RCC 7860 (cell line): ENCODE measurements at places on chromosomes 3 and 15.

GRCh38 chr15:43775411-43775965 is 1.3 kb downstream of the ELL3 start:
- peak; percentile 66 for DNase-seq

DNA sequence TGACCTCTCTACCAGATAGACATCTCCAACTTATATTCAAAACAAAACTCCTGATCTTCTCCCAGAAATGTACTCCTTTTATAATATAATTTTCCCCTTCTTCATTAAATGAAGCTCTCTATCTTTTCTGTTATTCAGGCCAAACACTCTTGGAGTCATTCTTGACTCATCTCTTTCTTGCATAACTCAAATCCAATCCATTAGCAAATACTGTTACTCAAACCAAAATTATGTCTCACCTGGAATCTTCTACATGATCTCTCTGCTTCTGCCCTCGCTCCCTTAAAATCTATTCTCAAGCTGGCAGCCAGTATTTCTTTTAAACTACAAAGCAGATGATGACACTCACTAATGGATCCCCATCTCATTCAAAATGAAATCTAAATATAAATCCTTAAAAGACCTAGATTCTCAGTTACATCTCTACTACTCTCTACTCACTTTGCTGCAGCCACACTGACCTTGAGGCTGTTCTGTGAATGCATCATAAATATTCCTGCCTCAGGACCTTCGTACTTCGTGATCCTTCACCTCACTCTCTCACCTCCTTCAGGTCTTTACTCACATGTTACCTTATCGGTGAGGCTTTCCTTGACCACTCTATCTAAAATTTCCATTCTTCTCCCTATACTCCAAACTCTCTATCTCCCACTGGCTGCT is 160.9 kb downstream of the TBC1D5 start:
- no peak for DNase-seq

DNA sequence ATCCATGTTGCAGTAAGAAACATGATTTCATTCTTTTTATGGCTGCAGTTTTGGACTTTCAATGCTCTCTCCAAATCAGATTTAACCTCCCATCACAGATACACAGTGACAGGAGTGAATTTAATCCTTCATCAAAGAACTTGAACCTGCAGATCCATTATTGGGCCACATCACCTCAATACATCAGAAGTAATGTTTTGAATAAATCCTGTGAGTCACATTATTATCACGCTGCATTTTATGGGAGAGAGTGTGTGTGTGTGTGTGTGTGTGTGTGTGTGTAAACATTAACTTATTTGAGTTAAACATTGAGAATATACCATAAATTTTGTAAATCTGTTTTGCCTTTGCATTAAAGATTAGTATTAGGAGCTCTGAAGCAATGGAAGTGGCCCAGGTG is 316.7 kb downstream of the FOXP1 start:
- no peak for DNase-seq

- DNase-seq, result no peak
These were observed 666.7 kb upstream of the CADM2 start for GRCh38 chr3:84292128-84292527.

DNA sequence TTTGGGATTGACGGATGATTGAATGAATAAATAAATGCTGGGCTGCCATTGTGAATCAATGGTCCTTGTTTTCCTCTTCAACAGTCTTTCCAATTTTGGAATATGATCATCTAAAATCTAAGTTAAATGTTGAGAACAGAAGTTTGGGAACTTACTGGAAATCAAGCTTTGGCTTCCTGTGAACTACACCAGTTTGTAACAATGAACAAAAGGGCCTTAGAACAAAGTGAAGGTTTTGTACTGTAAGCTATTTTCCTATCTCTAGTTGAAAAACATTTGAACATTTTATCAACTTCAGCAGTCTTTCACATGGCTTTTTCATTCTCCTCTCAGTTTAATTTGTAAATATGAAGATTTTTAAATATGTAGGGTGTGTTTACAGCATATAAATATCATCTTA is 66.3 kb downstream of the RUBCN start:
- no peak for DNase-seq

DNA sequence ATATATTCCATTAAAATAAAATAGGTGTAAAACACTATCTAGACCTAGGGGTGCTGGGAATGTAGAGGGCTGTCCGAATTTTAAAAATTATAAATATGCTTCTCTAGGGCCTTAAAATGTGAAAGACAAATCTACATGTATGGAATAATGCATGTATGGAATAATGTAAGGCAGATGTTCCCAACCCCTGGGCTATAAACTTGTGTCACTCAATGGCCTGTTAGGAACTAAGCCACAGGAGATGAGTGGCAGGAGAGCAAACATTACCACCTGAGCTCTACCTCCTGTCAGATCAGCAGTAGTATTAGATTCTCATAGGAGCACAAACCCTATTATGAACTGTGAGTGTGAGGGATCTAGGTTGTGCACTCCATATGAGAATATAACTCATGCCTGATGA is 482.6 kb upstream of the TGFBR2 start:
- DNase-seq, result no peak

- DNase-seq, result peak; percentile 85
These were observed 24.6 kb upstream of the RSL24D1 start for GRCh38 chr15:55221090-55222011.

GRCh38 chr3:9732740-9733115 is 1.2 kb downstream of the BRPF1 start:
- no peak for DNase-seq

DNA sequence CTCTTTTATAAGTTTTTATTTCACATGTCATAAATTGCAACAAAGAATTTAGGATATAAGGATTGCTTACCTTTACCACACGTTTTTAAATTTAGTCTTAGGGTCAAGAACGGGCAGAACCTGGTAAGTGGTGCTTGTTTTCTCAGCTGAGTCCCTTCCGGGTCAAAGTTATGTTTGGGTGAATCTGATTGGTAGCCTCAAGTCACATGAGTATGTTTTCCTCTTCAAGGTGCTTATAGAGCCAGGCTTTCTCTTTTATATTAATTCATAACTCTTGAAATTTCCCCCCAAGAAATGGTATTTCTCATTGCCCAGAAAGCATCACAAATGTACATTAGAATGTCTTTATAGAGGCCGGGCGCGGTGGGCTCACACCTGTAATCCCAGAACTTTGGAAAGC is 415.7 kb upstream of the ROBO2 start:
- DNase-seq, result no peak

DNA sequence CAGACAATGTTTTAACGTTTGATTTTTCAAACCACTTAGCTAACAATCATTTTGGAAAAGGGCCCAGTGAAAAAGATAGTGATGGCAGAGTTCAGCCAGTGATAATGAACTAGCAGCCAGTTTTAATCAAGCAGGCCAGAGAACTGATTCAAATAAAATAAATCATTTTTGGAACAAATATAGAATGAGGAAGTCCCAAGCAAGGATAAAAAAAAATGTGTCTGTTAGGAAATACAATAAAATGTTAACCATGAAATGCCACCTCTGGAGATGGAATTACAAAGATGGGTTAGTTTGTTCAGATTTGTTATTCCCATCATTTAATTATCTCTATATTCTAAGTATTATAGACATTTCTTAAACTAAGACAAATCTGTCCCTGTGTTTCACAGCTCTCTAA is 1.1 kb downstream of the HERC1 start:
- no peak for DNase-seq

DNA sequence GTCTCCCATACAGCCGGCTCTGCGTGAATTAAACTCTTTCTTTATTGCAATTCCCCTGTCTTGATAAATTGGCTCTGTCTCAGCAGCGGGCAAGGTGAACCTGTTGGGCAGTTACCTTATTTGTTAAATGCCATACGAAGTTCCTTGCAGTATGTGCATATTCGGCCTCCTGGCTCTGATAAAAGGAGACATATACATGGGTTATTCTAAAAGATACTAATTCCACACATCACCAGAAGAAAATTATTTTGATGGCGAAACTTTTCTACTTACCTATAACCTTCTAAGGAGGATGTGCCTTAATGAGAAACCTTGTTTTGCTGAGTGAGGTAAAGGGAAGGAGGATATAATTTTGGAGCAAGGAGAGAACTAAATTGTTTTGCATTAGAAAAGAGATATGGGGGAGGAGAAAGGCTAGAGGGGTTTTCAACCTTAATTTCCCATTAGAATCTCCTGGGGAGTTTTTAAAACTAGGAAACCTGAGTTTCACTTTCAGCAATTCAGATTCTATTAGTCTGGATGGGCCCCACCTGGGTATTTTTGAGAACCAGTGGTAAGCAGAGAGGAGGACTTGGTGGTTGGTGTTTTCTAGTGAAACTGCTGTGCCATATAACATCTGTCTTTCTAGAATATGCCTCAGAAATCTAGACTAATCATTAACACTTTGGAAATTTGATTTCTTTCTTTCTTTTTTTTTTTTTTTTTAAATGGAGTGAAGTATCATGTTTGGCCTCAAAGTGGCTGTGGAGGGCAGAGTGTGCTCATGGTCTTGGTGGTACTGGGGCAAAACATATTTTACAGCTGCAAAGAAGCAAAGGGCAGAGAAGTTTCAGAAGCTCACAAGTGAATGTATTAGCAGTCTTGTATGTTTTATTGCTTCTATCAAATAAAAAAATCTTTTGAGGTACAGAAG is 23.0 kb downstream of the NANOGP8 start:
- no peak for DNase-seq

DNA sequence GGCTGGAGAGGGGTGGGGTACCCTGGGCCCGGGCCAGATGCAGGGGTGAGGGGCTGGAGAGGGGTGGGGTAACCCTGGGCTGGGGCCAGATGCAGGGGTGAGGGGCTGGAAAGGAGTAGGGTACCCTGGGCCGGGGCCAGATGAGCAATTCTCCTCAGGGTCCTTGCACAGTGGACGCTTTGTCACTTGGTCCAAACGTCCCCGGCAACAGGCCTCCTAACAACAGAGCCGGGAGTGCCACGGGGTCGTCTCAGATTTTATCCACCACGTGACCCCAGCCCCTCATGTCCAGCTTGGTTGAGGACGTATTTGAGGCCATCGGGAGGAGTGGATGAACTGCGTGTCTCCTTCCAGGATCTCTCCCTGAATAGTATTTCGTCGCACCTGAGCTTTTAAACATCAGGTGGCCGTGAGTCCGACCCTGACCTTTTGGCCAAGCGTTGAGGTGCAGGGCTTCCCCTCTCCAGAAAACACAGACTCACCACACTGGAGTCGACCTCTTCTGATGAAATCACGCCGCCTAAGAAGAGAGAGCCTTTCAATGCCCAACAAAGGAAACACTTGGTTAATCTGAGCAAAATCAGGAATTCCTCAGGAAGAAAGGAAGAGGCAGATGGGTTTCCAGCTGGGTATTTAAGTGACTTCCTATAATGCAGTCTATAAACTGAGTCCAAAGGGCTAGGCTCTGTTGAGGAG is 12.8 kb upstream of the LRRC15 start:
- no peak for DNase-seq

GRCh38 chr3:158847885-158848284 is 46.0 kb downstream of the MFSD1 start:
- DNase-seq, result no peak

GRCh38 chr3:131535131-131535530 is 32.4 kb upstream of the MRPL3 start:
- no peak for DNase-seq

GRCh38 chr3:43906849-43907507 is 216.2 kb downstream of the ABHD5 start:
- DNase-seq, result no peak

DNA sequence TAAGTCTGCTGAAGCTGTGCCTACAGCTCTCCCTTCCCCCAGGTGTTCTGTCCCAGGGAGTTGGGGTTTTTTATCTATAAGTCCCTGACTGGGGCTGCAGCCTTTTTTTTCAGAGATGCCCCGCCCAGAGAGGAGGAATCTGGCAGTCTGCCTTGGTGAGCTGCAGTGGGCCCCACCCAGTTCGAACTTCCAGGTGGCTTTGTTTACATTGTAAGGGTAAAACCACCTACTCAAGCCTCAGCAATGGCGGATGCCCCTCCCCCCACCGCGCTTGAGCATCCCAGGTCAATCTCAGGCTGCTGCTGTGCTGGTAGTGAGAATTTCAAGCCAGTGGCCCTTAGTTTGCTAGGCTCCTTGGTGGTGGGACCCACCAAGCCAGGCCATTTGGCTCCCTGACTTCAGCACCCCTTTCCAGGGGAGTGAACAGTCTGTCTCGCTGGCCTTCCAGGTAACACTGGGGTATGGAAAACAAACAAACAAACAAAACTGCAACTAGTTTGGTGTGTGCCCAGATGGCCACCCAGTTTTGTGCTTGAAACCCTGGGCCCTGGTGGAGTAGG is 189.4 kb downstream of the MFSD1 start:
- no peak for DNase-seq

GRCh38 chr3:146503461-146504202 is 34.3 kb upstream of the PLSCR2 start:
- DNase-seq, result peak; percentile 89

DNA sequence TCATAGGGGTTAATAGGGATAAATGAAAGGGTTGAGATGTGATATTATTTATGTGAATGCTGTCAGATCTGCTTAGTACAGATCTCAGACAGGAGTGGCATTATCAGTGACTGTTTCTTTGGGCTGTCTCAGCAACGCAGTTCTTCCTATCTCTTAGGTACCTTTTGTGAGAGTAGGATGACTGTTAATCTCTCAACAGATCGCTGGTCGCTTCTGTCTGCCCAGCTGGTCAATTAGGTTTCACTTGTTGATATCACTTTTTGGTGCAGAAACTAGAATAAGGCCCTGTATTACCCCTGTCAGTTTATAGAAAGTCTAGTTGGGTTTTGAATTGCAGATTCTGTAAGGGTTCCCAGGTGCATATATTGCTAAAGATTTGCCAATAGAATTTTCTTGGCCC is 16.5 kb downstream of the DIS3L start:
- DNase-seq, result no peak

DNA sequence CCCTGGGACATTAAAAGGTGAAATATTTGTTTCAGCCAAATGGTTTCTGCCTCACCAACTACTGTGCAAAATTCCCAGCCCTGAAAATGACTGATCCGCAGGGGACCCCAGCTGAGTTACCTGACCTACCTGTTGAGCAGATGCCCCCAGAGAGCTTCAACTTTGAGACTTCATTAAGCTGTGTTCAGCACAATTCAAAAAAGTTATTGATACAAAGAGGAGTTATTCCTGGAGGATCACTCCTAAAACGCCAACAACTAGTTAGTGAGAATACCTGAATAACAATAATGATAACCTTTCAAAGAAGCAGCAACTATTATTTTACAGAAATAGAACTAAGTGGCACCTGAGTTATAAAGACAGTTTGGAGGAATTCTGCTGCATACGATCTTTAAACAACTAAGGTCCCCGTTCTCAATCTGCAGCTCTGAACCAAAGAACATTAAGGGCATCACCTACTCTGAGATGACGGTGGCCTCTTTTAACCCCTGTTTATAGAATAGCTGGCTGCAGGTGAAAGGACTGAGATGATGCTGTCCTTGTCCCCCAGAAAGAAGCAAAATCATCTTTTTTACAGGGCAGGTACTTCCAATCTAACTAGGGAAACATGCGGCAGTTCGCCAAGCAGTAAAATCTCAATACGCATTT is 659 bp downstream of the GADL1 start:
- DNase-seq, result no peak
